Cardiac muscle cell (in vitro differentiated cells and primary cell): ENCODE measurements at places on chromosomes 2 and 18. TPM values are rescaled to one million over a fixed set of nuclear protein-coding genes. Genes with fewer than 3 reads are reported as not detected.

DNA sequence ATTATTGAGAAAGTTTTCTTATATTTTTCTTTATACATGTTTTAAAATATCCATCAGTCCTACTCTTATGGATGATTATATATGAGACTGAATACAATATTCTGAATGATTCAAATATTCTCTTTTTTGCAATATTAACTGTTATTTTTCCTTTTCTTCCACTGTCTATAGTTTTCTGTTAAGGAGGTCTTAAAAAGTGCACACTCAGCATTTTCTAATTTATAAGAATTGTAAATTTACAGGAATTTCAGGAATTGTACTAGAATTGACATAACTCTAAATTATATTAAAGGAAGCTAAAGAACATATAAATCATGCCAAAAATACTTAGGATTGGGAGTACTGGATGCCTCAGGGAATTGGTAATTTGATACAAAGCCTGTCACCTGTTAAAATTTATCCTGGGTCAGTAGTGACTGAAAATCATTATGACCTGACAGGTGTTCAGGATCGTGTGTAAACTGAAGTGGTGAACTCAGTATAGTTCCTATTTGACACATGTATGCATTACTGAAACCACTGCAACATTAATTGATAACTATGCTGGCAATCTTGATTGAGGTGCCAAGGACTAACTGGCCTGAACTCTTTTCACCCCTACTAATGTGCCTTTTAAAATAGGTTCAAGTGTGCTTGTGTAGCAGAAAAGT lies 30.4 kb downstream of the MSTN start:
- no peaks in the 10 kb centered on the region for H3K36me3 ChIP-seq
- H3K27me3 ChIP-seq = peaks cover 29% of the 10 kb centered on the region
- H3K4me1 ChIP-seq = peaks cover 7% of the 10 kb centered on the region
- no peak overlapping the region for H3K27ac ChIP-seq
- H3K4me3 ChIP-seq = no peak overlapping the region
- no peak for DNase-seq

DNA sequence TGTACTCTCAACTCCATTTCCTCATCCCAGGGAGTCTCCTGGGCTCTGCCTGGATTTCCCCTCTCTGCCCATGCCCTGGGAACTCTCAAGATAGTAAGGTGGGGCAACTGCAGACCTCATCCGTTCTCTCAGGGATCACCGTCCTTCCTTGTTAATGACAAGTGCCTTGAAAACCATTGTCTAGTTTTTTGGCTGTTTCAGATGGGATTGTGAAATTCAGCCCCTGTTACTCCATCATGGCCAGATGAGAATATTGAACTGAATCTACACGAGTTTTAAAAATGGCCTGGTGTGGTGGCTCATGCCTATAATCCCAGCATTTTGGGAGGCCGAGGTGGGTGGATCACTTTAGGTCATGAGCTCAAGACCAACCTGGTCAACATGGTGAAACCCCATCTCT lies 665 bp upstream of the HRH4 start:
- DNase-seq = no peak
- H3K27me3 ChIP-seq = no peaks in the 10 kb centered on the region
- no peak overlapping the region for H3K27ac ChIP-seq
- no peaks in the 10 kb centered on the region for H3K36me3 ChIP-seq
- no peak overlapping the region for H3K4me3 ChIP-seq

DNA sequence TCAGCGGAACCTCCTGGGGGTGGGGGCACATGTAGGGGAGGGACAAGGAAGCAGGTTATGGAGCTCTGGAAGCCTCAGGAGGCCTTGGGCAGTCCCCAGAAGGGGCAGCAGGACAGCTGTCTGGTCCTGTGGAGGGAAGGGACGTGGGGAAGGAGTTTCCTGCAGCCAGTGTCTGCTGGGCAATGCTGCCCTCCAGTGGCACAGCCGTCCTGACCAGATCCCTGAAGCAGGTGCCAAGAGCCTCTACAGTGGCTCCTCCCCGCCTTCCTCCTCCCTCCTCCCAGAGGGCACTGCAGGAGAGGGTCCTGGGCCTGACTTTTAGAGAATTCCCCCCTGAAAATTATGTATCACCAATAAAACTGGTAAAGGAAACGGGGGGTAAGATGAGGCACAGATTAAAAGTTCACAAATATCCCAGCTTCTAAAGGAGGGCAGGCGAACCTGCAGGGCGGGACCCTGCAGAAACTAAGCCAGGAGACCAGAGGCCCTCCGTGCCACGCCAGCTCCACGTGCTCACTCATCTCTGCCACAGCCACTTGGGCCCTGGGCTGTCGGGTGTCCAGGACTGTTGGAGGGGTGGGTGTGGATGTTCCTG lies 258.5 kb downstream of the TWIST2 start:
- no peak overlapping the region for H3K27ac ChIP-seq
- no peaks in the 10 kb centered on the region for H3K27me3 ChIP-seq
- H3K4me3 ChIP-seq = no peak overlapping the region
- H3K36me3 ChIP-seq = no peaks in the 10 kb centered on the region

DNA sequence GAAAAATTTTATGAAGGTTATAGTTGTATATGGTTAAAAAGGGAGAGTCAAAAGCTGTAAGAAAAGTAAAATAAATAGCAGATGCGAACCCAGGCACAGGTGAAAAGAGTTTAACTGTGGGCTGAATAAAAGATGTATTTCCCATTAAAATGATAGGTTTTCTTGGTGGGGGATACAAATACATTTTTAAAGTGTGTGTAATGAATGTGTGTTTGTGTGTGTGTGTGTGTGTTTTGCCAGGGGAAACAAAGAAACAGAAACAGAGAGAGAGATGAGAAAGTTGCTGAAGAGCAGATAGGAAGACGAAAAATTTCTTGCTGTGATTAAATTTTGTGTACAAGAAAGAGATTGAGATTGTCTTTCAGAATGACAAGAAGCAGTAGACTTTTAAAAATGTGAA lies 12.1 kb downstream of the TFPI start:
- no peak for DNase-seq
- H3K27me3 ChIP-seq = no peaks in the 10 kb centered on the region
- H3K36me3 ChIP-seq = no peaks in the 10 kb centered on the region
- no peaks in the 10 kb centered on the region for H3K4me1 ChIP-seq
- H3K27ac ChIP-seq = no peak overlapping the region

DNA sequence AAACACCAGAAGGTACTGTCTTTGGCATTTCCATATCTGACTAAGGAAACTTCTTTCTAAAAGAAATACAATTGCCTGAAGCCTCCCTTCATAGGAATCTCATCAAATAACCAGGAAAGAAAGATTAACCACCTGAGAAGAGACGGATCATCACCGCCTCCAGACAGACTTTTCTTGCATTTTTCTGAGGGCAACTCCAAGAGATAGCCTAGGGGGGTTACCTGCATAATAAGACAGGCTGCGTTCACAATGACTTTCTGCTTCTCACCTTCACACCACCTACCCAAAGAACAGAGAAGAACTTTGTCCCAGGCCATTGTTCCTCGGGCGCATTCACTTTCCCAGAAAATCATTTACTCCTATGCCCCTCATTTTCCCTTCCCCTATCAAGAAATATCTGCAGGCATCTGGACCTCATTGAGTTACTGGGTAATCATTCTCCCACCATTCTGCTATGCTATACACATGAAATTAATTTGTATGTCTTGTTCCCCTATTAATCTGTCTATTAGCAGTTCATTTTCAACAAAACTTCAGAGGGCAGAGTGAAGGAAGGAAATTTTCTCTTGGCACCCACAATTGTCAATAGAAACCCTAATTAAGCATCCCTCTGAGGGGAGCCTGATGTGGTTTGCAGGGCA lies 8.3 kb upstream of the POMC start:
- peaks cover 20% of the 10 kb centered on the region for H3K27me3 ChIP-seq
- DNase-seq = no peak
- no peak overlapping the region for H3K4me3 ChIP-seq

- H3K36me3 ChIP-seq = no peaks in the 10 kb centered on the region
- H3K4me1 ChIP-seq = peaks cover 39% of the 10 kb centered on the region
- no peak overlapping the region for H3K4me3 ChIP-seq
- no peak overlapping the region for H3K27ac ChIP-seq
Measured at GRCh38 chr2:15732341-15733077, 140.8 kb downstream of the DDX1 start.

GRCh38 chr2:207792244-207792785 lies 22.6 kb upstream of the FZD5 start:
- H3K27me3 ChIP-seq = no peaks in the 10 kb centered on the region
- peak; percentile 80 for DNase-seq
- peaks cover 9% of the 10 kb centered on the region for H3K4me1 ChIP-seq
- H3K36me3 ChIP-seq = no peaks in the 10 kb centered on the region
- no peak overlapping the region for H3K4me3 ChIP-seq

DNA sequence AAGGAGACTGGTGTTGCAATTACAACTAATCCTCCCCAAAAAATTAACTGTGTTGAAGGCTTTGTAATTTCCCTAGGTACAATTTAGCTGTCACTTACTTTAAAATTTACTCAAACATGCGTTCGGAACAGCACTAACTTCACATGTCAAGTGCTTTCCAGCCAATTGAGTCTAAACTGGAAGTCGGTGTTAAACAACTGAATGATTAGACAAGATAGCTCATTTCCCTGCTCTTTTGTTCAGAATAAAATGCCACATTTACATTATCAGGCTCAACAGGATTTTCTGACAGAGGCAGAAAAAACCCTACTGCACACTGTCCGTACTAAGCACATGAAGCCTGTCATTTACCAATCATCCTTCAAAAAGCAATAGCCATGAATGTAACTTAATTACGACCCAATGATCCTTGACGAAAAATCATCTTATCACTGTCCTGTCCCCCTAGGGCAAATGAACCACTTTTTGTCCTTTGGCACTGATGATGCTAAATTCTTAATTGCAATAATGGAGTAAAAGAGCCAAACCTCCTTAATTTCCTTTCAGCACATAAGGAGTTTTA lies 56.0 kb downstream of the LRPPRC start:
- H3K27ac ChIP-seq = no peak overlapping the region
- no peaks in the 10 kb centered on the region for H3K27me3 ChIP-seq
- H3K36me3 ChIP-seq = peaks cover 36% of the 10 kb centered on the region
- peaks cover 4% of the 10 kb centered on the region for H3K4me1 ChIP-seq
- no peak for DNase-seq
- no peak overlapping the region for H3K4me3 ChIP-seq

GRCh38 chr18:6001867-6002266 lies 106.5 kb upstream of the TMEM200C start:
- H3K27me3 ChIP-seq = no peaks in the 10 kb centered on the region
- peak; percentile 11 for DNase-seq
- no peak overlapping the region for H3K27ac ChIP-seq
- H3K4me3 ChIP-seq = no peak overlapping the region
- peaks cover 7% of the 10 kb centered on the region for H3K4me1 ChIP-seq

DNA sequence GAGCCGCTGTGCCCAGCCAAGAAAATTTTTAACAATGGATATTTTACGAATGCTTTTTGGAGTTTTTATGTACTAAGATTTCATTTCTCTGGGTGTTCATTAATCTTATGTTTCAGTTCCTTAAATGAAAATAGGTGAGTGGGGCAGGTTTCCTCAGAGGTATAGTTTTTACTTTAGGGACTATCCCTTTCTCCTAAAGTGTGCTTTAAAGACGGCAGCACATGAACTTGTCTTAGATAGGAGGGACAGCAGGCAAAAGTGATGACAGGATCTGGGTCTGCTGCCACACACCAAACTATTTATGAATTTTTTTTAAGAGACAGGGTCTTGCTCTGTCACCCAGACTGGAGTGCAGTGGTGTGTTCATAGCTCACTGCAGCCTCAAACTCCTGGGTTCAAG lies 8.0 kb upstream of the REL start:
- no peaks in the 10 kb centered on the region for H3K36me3 ChIP-seq
- H3K4me3 ChIP-seq = no peak overlapping the region
- H3K27me3 ChIP-seq = no peaks in the 10 kb centered on the region
- no peak for DNase-seq

- no peaks in the 10 kb centered on the region for H3K27me3 ChIP-seq
- no peak overlapping the region for H3K4me3 ChIP-seq
- no peak overlapping the region for H3K27ac ChIP-seq
- H3K4me1 ChIP-seq = no peaks in the 10 kb centered on the region
Measured at GRCh38 chr18:10188971-10189810, 265.2 kb upstream of the APCDD1 start.

- H3K27ac ChIP-seq = no peak overlapping the region
- DNase-seq = no peak
- no peaks in the 10 kb centered on the region for H3K4me1 ChIP-seq
- H3K4me3 ChIP-seq = no peak overlapping the region
- H3K27me3 ChIP-seq = no peaks in the 10 kb centered on the region
Measured at GRCh38 chr2:129764376-129765325, 214.8 kb upstream of the RAB6C start.

DNA sequence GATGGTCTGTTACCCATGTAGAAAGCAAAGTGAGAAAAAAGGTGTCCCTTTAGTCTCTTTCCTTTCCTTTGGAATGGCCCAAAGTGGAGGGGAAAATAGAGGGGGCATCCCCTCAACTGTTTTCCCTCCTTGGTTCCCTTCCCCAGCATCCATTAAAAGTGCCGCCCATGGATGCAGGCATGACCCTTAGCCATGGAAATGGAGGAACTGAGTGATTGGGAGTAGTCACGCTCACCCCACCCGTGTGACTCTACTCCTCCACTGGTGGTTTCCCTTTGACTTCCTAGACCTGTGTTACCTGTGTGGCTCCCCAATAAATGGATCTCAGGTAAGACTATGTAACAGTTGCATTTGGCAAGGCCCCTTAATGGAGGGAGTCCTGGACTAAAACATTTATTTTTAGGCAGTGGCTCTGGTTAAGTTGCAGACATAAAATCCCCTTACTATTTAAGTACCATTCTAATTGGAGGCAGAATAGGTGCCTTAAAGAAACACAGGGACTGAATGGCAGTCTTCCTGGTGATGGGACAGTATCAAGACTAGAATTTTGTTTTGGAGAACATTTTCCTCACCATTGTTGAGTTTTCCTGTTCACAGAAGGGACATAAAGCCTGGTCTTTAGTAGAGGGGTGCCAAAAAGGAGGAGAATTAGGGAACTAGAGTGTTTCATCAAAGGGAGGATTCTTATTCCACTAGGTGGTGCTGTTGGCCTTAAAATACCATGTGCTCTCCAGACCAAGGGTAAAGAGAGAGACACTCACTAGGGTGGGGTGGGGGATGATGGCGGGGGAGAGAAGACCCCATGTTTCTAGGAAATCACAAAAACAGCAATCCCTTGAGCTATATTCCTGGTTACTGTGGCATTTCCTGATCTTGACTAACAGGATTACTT lies 25.7 kb upstream of the PLA2R1 start:
- DNase-seq = no peak
- no peaks in the 10 kb centered on the region for H3K4me1 ChIP-seq
- no peak overlapping the region for H3K27ac ChIP-seq
- H3K36me3 ChIP-seq = no peaks in the 10 kb centered on the region
- H3K4me3 ChIP-seq = no peak overlapping the region

GRCh38 chr2:225894236-225894980 lies 494.9 kb downstream of the NYAP2 start:
- H3K27me3 ChIP-seq = no peaks in the 10 kb centered on the region
- H3K27ac ChIP-seq = no peak overlapping the region
- H3K36me3 ChIP-seq = no peaks in the 10 kb centered on the region
- H3K4me1 ChIP-seq = no peaks in the 10 kb centered on the region
- no peak overlapping the region for H3K4me3 ChIP-seq

NEB gene
- total RNA-seq = 1.2 and 2.4 TPM in 2 replicates

PLB1 gene
- 0.39 and 1.2 TPM in 2 replicates for total RNA-seq

CNGA3 gene
- total RNA-seq = 0.04 TPM in 1 of 2 replicates, not detected in the other

ANKRD30B gene
- total RNA-seq = not detected in 2 replicates

CHN1 gene
- 47.0 and 64.3 TPM in 2 replicates for total RNA-seq

CCDC85A gene
- 8.1 and 9.6 TPM in 2 replicates for total RNA-seq

MYL1 gene
- 2.2 TPM in 1 of 2 replicates, not detected in the other for total RNA-seq
